Endodermal cell (in vitro differentiated cells): ENCODE measurements at places on chromosomes 4 and X. TPM values are rescaled to one million over a fixed set of nuclear protein-coding genes. Genes with fewer than 3 reads are reported as not detected.

GRCh38 chr4:36224972-36225903 lies 19.1 kb downstream of the ARAP2 start:
- no peak for DNase-seq

DNA sequence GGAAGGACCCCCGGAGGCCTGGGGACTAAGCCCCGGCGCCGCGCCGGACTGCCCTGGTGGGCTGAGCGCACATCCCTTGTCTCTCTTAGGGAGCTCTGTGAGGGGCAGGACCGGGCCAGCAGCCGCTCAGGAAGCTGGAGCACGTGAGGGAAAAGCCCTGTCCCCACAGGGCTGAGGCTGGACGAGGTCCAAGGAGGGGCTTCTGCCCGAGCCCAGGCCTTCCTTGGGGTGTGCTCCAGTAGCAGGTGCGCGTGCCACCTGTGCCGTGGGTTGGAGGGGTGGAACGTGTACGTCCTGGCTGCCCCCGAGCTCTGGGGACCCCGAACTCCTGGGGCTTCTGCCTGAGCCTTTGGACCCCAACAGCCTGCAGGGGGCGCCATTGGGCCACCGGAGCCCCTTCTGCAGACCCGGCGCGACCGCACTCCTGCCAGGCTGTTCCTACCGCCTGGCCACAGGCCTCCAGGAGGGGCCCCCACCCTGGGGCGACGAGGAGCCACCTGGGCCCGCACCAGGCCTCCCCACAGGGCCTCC lies 27.2 kb downstream of the TACC3 start:
- peak; percentile 94 for DNase-seq

DNA sequence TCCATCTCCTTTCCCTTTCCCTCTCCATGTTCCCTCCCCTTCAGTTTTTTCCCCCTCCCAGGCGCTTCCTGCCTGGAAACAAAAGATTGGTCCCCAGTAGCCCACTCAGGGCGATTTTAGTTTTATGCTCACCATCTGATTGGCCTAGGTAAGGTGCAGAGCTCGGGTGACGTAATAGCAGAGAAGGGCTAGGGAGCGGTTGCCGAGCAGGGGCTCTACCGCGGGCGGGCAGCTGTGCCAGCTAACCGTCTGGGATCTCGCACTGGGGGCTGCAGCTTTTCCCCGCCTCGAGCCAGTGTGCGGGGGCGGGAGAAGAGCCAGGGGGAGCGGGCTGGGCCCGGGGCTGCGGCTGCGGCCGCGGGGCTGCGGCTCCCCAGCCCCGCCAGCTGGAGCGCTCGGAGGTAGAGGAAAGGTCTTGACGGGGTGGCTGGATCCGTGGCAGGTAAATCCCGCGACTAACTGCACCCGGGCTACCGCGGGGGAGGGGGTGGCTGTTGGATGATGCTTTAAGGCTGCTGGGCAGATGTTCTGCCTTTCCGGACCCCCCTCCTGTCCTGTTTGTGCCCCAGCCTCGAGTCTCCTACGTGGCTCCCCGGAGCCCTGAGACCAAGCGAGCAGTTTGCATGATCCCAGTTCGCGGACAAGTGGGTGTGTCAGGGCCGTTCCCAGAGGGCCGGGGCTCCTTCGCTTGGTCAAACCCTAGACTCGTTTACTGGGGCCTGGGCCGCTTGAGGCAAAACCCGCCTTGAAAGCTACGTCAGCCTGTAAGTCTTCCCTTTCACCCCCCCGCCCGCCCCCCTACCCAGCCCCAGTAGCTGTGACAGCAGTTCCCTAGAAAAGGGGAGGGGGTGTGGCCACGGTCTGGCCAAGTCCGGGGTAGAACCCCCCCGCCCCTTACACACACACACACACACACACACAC lies at the start of gene PAK3:
TSS of gene PAK3 (plus strand) at position 218 of the 922 bp plus-strand sequence. CDS start 26,913 bp downstream, outside the sequence.
- DNase-seq, result peak; percentile 87

GRCh38 chr4:2804449-2804972 lies 11.6 kb downstream of the SH3BP2 start:
- no peak for DNase-seq

The ARR3 gene
- not detected in 3 replicates for total RNA-seq

DNA sequence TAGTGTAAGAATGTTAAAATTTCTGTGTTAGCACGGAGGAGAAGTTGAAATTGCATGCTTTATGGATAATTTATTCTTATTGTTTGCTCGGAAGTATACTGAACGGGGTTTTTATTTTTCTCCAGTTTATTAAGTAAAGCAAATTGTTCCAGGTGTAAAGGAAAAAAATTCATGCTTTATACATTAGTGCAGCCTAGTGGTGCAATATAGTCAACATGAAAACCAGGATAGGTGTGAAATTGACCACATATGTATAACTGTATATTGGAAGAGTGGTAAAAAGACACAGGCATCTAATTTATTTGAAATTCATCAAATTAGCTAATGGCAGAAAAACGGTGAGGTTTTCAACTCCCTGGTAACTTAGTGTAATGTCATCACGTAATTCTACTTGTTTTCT lies 959 bp downstream of the BRS3 start:
- DNase-seq, result no peak

GRCh38 chr4:117845270-117845669 lies 189.0 kb upstream of the NDST3 start:
- no peak for DNase-seq

The GRPR gene
- total RNA-seq, result 63.1 to 264 TPM (median 70.8 TPM) in 3 replicates

The RIBC1 gene
- 2.3 to 3.0 TPM (median 2.7 TPM) in 3 replicates for total RNA-seq

GRCh38 chrX:149718757-149719156 lies 6.9 kb downstream of the MAGEA11 start:
- no peak for DNase-seq

DNA sequence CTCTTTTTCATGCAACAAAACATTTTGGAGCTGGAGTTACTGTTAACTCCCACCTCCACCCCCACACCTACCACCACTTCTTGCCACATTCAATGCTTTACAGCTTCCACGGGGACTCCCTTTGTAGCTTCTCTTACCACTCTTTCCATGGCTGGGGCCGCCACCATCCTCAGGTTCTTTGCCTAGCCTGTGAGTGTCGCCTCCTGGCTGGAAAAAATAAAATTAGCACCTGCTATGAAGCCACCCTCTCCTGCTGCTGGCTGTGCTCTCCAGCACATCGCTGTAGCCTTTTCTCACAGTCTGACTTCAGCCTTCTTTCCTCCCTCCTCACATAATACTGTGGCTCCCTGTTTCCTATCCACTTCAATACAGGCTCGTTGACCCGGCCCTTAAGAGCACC lies 114.4 kb downstream of the FRAS1 start:
- DNase-seq, result peak; percentile 76

The PHEX gene
- total RNA-seq, result 0.16 to 0.25 TPM (median 0.24 TPM) in 3 replicates

- DNase-seq, result peak; percentile 95
Observed at GRCh38 chr4:56757821-56758411, 63.6 kb downstream of the SPINK2 start.

- peak; percentile 53 for DNase-seq
Observed at GRCh38 chr4:82123934-82124333, 249.9 kb downstream of the HNRNPD start.

DNA sequence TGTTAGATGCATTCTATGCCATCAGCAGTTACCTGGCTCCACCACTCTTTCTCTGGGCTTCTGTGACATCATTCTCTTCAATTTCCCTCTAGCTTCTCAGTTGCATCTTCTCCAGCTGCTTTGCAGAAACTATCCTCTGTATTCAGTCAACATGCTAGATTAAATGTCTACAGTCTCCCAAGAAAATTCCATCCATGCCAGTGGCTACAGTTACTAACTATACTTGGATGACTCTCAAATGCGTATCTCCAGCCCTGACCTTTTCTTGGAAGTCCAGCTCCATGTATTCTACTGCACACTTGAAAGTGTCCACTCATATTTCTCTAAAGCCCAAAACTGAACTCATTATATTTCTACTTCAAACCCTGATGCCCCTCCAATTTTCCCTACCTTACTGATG lies 232.3 kb upstream of the TENM3 start:
- no peak for DNase-seq

GRCh38 chr4:152190907-152191306 lies 345.0 kb downstream of the FBXW7 start:
- DNase-seq, result no peak

DNA sequence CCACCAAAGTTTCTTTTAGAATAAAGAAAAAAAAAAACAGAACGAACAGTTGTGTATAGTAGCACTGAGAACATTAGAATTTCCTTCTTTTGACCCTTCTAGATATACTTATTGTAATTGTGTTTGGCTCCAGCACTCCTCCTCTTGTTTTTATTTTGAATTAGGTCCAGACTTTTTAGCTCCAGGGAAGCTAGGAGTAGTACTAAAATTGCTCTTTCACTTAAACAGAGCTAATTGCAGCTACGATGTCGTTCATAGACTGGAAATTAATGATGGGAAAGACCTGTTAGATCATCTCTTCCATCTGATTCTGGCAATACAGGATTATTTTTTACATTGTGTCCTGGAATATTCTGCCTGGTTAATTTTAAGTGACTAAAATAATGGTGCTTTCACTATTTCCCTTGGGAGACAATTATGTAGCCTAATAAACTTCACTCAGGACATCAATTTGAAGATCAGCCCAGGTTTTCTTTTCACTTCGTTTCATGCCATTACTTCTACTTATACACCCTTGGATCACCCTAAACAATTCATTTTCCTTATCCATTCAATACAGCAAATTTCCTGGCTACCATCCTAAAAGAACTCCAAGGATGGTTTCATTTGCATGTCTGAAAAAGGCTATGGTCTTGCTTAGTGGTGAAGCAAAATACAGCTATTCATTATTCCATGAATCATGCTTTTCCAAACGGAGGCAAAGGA lies 480.8 kb upstream of the TECRL start:
- no peak for DNase-seq

GRCh38 chrX:45750639-45751038 lies 550.0 kb upstream of the DIPK2B start:
- DNase-seq, result no peak

The DCLK2 gene
- total RNA-seq, result 0.16 and 0.20 TPM in 2 replicates

GRCh38 chr4:78581618-78582017 lies 30.0 kb downstream of the ANXA3 start:
- DNase-seq, result no peak

GRCh38 chr4:28444886-28445496 lies 1584.3 kb downstream of the STIM2 start:
- no peak for DNase-seq

DNA sequence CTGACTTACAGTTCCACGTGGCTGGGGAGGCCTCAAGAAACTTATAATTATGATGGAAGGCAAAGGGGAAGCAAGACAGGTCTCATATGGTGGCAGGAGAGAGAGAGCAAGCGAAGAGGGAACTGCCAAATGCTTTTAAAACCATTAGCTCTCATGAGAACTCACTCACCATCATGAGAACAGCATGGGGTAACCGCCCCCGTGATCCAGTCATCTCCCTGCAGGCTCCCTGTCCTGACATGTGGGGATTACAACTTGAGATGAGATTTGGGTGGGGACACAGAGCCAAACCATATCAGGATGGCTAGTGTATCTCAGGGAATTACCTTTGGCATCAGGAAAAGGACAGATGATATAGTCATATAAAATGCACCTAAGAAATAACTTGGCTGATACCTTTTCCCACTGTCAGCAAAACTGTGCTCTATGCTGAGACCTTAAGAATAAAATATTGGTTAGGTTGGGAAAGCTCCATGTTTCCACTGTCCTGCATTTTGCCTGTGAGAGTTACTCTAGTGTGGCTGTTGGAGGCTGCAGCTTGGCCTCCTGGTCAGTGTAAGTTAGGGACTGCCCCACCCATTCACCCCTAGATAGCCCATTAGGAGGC lies 110.3 kb downstream of the UCHL1 start:
- no peak for DNase-seq

DNA sequence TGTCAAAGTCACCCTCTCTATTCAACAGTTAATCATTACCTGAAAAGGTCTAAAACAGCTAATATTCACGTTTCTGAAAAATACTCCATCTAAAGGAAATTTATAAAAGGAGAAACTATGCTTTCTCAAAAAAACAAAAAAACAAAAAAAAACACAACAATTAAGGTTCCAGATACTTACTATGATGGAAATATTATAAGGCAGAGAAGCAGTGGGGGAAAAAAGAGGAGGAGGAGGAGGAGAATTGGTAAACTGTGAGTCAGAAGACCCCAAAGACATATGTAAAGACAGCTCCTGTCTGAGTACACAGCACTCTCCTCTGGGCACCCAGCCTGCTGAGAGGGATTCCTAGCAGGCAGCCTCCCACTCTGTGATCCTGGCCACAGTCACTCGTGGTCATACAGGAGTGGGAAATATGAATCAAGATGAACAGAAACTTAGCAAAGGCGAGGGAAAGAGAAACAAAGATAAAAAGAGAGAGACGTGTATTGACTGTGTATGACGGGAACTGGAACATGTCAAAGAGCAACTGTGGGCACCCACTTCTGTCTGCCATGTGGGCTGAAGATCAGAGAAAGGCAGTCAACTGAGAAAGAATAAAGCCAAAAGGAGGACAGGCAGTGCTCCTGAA lies 12.5 kb downstream of the KLHL15 start:
- DNase-seq, result no peak

DNA sequence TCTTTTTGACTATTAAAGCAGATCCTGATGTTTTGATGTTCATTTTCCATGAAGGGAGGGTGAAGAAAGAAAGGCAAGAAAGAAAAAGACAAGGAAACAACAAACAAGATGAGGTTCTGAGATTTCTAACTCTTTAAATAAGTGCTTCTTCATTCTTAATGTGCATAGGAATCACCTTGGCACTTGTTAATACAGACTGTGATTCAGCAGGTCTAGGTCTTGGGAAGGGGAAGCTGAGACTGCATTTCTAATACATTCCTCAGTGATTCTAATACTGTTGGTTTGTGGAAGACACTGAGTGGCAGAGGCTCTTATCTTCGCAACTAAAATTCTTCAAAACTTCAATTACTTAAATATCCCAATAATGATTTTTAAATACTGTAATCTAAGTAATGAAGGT lies 95.2 kb upstream of the NAP1L5 start:
- no peak for DNase-seq

The CLDN2 gene
- total RNA-seq, result not detected in 2 replicates

DNA sequence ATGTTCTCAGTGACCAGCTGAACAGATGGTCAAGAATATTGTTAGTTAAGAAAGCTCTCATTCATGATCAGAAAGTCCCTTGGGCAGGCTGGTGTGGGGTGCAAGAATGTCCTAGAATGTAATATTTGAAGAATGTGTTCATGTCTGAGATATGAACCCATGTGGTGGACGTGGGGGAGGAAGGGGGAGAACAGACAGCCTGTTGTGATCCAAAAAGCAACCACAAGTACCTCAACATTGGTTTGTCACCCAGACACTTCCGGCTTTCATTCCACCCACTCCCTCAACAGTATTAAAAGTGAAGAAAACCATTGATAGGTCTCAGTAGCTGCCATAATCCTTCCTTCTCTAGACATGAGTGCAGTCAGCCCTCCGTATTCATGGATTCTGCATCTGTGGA lies 82.2 kb downstream of the MAML3 start:
- no peak for DNase-seq

DNA sequence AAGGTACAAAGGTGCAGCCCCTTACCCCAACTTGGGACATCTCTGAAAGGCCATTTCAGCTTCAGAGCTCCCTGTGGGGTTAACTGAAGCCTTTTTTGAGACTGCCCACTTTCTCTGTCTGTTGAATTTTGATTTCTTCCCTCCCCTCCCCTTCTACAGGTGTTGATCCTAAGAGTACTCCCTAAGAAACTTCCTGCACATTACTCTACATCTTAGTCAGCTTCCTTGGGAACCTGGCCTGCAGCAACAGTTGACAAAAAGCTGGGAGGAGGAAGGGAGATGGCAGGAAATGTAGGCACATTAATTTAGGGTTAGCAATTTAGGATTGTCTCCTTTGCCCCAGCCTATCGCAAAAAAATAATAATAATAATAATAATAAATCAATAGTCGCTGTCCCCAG lies 1.2 kb upstream of the IDS start:
- DNase-seq, result no peak

The TMEM31 gene
- 0.68 TPM in 1 of 2 replicates, not detected in the other for total RNA-seq
